ENCODE measurements at places on chromosomes 7 and 10.

GRCh38 chr7:148049068-148049467 lies 541.5 kb upstream of the C7orf33 start:
- DNase-seq, result no peak

- DNase-seq, result no peak
These were observed 61.6 kb downstream of the SLC29A4 start for GRCh38 chr7:5344342-5344741.

DNA sequence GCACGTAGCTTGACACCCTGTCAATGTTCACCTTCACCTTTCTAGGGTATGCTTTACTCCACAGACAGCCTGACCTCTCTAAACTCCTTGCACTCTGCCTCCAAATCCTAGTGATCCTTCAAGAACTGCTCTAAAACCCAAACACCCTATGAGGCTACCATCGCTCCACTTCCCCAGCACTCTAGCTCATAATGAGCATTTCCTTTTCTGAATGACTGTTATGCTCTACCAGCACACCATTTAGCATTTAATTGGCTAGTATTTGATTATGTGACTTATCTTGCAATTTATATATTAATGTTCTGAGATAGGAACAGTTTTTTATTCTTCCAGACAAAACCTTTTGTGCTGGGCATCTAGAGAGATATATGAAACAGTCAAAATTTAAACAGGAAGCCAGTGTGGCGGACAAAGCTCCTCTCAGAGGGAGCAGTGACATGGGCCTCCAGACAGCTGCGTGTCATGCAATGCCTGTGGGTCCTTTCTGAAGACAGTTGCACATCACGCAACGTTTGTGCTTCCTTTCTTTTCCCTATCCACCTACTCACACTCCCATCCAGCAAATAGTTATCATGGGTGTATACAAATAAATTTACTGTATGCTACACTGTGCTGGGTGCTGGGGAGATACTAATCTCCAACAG lies 86.3 kb downstream of the ALOX5 start:
- no peak for DNase-seq

DNA sequence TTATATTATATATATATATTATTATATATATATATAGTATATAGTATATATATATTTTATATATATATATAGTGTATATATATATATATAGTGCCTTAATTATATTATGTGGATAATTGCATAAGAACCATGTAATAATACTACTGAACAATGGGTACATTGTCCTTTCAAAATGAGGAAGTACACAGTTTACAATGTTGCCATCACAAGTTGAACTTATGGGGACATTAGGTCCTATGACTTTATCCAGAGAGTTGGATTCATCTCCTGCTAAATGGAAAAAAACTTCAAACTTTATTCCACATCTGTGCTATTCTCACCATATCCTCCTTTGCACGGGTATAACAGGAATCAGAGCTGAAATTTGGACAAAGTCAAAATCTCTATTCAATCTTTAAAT lies 105.0 kb upstream of the AGR3 start:
- DNase-seq, result no peak

DNA sequence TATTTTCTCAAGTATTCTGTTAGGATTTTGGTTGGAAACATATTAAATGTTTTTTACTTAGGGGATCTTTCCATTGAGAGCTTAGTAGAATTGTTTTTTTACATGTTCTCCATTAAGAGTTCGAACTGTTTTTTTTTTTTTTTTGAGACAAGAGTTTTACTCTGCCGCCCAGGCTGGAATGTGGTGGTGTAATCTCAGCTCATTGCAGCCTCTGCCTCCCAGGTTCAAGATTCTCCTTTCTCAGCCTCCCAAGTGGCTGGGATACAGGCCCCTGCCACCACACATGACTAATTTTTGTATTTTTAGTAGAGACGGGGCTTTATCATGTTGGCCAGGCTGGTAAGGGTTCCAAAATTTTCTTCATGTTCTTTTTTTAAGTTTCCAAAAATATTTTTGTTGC lies 33.2 kb downstream of the MPLKIP start:
- DNase-seq, result no peak

GRCh38 chr7:28005847-28006231 lies 174.8 kb downstream of the JAZF1 start:
- DNase-seq, result no peak

- DNase-seq, result no peak
These were observed 122.5 kb downstream of the KIAA1217 start for GRCh38 chr10:24331457-24331856.

DNA sequence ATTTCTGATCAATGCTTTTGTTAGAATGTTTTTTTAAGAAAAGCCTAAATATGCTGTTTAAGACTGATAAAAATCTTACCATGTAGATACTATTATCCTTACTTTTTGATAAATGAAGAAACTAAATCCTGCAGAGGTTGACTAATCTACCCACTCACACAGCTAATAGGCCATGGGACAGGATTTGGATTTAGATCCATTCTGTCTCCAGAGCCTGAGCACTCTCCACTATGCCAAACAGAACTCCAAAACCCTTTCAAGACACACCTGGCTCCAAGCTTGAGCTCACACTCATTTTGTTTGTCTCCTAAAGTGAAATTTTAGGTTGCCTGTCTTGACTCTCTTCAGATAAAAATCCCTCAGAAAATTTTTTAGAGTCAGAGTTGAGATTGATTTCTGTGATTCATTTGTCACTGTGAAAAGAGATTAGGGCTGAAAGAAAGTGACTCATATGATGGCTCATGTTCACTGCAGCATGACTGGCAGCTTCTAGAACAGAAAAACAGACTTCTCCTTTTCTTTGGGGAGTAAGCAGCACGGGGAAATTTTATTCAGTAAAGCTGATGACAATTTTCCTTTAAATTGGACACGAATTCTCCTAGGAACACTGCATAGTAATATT lies 132.3 kb upstream of the POT1 start:
- no peak for DNase-seq

Measured in CD4-positive, alpha-beta memory T cell (primary cell).